CD4-positive, alpha-beta T cell treated with Interleukin-17A for 4 hours (primary cell): ENCODE measurements at places on chromosomes 4 and X.

DNA sequence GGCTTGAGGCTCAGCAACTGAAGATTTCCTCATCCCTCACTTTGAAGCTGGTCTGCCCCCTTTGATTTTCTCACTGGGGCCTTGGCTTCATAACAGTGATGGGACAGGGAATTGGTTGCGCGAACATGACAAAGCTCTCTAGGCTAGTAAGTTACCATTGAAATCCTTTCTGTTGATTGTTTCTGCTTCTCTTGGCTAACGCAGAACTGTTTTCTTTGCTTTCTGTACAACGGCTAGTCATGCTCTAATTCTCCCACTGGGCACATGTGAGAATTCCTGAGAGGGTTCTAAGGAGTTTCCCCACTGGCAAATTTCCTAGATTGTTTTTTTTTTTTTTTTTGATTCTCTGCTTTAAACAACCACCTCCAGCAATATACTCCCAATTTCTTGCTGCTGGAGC lies 738.6 kb downstream of the PCDH7 start:
- DNase-seq = no peak

DNA sequence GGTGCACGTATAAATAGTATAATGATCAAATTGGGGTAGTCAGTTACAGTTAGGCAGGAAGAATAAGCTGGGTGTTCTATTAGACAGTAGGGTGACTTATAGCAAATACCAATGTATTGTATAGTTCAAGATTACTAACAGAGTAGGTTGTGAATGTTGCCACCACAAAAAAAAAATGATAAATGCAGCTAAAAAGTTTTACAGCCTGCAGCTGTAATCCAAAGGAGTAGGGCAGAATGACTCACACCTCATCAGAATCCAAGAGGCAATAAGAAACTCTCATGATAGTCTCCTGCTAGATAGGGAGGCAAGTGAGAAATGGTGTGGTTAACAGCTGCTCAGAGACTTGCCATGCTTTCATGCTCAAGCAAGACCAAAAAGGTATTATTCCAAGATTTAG lies 19.6 kb upstream of the TCEAL4 start:
- no peak for DNase-seq

DNA sequence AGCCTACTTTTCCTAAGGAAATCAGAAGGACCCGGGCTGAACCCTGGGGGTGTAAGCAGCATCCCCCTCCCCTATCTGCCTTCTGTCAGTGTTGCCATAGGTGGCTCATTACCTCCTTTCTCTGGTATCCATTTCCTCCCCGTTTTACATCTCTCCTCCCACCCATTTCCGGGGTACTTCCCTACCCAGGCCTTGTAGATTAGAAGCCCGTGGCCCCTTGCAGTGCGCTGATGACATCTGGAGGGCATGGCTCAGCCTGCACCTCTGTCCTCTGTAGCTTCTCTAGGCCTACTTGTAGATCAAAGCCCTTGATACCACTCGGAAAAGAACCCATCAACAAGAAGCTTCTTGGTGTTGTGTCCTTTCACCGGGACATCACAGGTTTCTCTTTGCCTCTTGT lies 71.8 kb downstream of the NBDY start:
- peak; percentile 71 for DNase-seq

DNA sequence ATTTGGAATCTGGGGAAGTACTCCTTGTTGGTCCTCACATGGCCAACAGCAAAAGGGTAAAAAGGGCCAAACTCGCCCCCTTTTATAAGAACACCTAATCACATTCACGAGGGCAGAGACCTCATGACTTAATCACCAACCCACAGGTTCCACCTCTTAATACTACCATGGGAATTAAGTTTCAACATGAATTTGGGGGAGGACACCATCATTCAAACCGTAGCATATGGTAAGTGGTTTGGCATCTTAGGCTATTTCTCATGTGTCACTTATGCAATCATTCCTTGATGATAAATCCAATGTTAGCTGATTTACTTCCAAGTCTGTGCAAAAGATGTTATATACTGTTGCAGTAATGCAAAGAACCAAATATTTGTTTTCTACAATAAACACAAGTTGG lies 302.9 kb upstream of the FAM241A start:
- no peak for DNase-seq

- DNase-seq = no peak
Observed at GRCh38 chr4:53371843-53372521, 5.5 kb upstream of the FIP1L1 start.

GRCh38 chrX:15594371-15594770 lies 6.4 kb downstream of the ACE2 start:
- no peak for DNase-seq

GRCh38 chr4:147773261-147774184 lies 41.6 kb downstream of the ARHGAP10 start:
- DNase-seq = no peak

- peak; percentile 5 for DNase-seq
Observed at GRCh38 chr4:163663454-163664225, 169.2 kb downstream of the TMA16 start.

DNA sequence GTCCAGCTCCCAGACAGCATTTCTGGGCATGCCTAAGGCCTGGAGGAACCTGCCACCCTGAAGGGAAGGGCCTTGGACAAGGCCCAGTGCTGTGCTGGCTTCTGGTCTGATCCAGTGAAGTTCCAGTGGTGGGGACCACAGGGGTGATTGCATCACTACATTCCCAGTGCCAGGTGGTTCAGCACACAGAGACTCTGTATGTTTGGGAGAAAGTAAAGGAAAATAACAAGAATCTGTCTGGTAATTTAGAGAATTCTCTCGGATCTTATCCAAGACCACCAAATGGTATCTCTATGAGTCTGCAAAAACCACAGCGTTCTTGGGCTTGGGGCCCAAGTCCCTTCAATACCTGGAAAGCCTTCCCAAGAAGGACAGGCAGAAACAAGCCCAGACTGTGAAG lies 131.8 kb upstream of the MAD2L1 start:
- DNase-seq = no peak

DNA sequence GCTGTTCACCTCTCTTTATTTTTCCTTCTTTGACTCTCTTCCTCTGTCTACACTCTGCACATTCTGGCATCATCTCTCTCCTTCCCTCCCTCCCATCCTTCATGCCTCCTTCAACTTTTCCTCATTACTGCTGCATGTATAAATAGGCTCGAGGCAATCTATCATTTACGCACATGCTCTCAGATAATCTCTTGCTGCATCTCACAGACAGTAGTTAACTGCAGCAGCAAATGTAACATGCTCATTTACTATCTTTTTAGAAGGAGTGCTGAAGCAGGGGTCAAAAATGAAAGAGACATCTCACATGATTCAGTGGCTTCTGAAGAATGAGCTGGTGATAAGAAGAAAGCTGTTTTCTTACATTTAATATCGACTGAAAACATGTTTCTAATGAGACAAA lies 127.7 kb downstream of the RASL11B start:
- no peak for DNase-seq

DNA sequence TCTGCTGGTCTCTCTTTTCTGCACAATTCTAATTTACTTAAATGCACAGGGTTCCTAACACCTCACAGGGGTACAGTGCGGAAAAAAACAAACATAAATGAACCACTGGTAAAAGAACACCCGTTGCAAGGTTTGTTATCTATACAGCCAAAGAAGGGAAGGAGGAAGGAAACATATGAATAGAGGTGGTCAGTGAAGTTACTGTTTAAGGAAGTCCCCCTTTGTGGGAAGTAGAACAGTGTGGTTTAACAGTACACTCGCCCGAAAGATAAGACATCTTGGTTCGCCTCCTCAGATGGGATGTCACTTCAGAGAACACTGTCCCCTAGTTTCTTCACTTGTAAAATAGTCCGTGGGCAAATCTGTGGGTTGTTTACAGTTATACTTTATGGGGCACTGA lies 57.5 kb downstream of the TEC start:
- DNase-seq = no peak

GRCh38 chr4:146059865-146060264 lies 115.7 kb upstream of the LSM6 start:
- no peak for DNase-seq

DNA sequence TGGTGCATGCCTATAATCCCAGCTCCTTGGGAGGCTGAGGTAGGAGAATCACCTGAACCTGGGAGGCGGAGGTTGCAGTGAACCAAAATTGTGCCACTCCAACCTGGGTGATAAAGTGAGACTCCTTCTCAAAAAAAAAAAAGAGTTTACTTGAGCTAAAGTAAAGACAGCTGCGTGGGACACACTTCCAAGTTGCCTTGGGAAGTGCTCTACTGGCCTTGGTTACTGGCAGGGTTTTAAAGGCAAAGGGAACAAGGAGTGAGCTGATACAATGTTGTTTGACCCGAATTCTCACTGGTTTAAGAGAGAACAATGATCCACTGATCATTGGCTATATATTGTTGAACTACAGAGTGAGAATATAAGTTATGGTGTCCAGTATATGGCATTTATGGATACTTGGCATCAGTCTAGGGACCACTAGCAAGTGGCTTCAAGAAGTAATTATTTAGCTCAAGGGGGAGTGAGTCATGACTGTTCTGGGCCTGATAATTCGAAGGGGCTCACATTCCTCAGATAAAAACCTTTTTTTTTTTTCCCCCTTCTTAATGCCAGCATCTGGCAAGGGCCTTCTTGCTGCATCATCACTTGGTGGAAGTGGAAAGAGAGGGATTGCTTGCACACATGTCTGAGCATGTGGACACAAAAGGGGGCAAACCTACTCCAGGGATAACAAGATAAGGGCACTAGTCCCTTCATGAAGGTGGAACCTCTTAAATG lies 32.3 kb downstream of the GRK4 start:
- no peak for DNase-seq

DNA sequence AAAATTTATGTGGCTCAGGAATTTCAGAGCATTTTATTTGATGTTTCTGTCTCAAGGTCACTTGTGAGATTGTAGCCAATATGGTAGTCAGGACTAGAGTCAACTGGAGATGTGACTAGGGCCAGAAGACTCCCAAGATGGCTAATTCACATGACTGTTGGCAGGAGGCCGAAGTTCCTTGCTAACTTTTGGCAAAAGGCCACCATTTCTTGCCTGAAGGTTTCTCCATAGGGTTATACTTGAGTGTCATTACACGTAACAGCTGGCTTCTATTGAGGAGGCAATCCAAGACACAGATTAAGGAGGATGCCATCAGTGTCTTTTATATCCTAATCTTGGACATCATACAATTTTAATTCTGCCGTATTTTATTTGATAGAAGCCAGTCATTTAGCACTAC lies 162.3 kb upstream of the MAOA start:
- DNase-seq = no peak

DNA sequence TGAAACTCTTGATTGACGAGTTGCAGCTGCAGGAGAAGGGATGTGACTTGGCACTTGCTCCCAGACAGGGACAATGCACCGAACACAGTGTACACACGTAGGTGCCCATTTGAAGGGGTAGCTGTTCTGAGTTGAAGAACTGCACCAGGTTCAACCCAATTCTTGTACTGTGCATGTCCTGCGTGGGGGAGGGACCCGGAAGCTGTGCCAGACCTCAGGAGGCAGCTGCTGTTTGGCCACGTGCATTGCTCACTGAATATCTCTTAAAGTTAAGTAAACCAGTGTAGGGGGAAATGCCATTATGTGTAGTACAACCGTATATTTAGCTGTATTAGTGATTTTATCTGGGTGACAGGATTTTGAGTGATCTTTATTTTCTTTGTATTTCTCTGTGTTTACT lies 12.0 kb upstream of the RBBP7 start:
- DNase-seq = peak; percentile 25

DNA sequence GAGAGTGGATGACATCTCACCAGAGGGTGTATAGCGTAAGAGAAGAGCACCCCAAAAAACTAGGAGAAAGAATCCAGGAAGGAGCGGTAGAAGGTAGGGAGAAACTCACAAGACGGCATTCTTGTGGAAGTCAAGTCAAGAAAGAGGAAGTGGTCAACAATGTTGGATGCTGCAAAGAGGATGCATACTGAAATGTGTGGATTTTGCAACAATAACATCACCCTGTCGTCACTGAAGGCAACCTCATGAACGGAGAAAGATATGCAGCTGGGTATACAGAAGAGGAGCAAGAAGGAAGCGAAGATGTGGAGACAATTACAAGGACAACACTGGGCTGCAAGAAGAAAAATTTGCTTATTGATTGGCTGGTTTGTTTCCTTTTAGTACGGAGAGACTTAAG lies 11.4 kb upstream of the TAPT1 start:
- DNase-seq = no peak

DNA sequence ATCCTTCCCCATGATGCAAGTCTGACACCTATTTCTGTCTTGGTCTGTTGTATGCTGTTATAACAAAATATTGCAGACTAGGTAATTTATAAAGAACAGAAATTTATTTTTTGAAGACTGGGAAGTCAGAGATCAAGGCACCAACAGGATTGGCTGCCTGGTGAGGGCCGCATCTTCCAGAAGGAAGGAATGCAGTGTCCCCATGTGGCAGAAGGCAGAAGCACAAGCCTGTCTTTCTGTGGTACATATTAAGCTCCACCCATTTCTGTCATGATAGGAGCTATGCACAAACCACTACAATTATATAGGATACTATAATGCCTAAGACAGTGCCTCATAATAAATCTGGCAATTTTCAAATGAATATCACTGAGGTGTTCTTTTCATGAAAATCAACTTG lies 502.3 kb upstream of the DIAPH2 start:
- no peak for DNase-seq

DNA sequence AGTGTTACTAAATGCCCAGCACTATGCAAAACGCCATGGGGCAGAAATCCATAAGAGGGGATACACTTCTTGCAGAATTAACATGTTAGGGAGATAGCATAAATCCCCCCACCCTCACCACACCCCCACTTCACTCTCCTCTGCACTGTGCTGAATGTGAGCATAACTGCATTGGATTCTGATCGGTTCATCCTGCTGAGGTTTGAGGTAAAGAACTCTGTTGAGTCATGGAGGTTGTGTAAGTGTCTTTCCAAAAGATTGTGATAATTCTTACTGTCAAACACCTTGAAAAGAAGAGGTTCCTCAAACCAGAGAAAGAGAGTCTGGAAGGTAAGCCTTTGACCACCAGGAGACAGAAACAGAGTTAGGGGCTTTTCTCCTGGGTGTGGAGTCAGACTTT lies 43.6 kb downstream of the RBM47 start:
- DNase-seq = no peak

DNA sequence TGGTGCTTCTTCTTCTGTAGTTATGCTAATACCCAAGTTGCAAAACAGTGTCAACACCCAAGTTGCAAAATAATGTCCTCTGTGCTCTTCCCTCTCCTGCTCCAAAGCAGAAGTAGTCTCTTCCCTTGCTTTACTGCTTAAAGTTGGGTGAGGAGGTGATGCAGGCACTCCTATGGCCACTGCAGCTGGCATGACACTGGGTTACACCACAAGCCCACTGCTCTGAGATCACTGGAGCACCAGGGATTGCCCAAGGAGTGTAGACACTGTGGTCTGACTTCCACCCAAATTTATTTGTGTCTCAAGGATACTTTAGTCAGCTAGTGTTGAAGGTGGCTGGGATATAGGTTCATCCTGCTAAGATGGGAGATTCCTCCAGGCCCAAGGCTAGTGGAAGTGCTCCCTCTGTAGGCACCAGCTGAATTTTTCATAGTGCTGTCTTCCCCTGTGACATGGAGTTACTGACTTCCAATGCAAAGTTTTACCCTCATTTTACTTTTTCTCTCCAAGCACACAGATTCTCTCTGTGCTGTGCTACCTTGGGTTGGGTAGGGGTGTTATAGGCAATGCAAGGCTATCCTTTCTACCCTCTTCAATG lies 196.2 kb upstream of the TENT5D start:
- no peak for DNase-seq
